ENCODE measurements at places on chromosomes 3 and 15. TPM values are rescaled to one million over a fixed set of nuclear protein-coding genes. Genes with fewer than 3 reads are reported as not detected.

DNA sequence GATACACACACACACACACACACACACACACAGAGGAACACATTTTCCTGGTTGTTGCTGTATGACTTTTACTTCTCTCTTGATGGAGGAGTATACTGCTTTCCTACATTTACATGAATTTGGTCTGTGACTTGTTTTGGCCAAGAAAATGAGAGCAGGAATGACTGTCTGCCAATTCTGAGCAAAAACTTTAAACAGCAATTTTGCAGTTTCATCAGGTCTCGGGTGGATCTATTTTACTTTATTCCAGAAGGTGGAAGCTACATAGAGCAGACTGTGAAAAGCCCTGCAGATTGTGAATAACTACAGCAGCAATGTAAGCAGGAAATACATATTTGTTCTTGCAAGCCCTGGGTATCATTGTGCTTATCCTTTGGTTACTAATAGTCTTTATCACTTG lies 1350.0 kb upstream of the EPHA6 start:
- no peaks in the 10 kb centered on the region for H3K4me1 ChIP-seq
- no peak overlapping the region for H3K27ac ChIP-seq

DNA sequence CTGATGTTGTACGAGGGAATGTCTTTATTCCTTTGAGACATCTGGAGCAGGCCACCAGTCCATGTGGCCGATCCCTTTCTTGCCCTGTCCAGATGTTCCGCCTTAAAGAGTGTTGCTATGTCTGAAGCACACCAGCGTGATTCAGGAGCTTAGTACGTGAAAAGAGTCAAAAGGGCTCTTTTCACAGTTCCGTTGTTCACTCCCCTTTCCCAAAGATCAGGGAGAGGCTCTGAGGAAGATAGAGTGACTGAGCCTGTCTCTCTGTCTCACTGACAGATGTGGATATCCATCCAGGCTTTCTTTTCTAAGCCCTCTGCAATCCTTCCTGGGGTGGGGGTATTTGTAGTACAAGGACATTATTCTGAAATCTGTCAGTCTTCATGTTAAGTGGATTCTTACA lies 262.5 kb upstream of the LRTM1 start:
- H3K4me3 ChIP-seq: no peak overlapping the region
- H3K27me3 ChIP-seq: peaks cover 8% of the 10 kb centered on the region
- no peak for DNase-seq
- H3K27ac ChIP-seq: no peak overlapping the region
- H3K4me1 ChIP-seq: no peaks in the 10 kb centered on the region

GRCh38 chr15:90952901-90953677 lies 1.6 kb upstream of the RCCD1 start:
- H3K4me3 ChIP-seq: peak overlapping the region; percentile 1
- H3K27ac ChIP-seq: no peak overlapping the region
- DNase-seq: no peak

- no peaks in the 10 kb centered on the region for H3K4me1 ChIP-seq
- H3K4me3 ChIP-seq: no peak overlapping the region
- H3K27me3 ChIP-seq: peaks cover 6% of the 10 kb centered on the region
- H3K36me3 ChIP-seq: no peaks in the 10 kb centered on the region
- no peak for DNase-seq
Observed at GRCh38 chr3:49563766-49564165, 9.5 kb downstream of the BSN start.

SAMMSON gene
- polyA plus RNA-seq: not detected

KCNAB1 gene
- polyA plus RNA-seq: 0.31 TPM

ZCWPW2 gene
- polyA plus RNA-seq: not detected

CAMK2N2 gene
- polyA plus RNA-seq: not detected
